NCI-H2171 (cell line): ENCODE measurements at places on chromosomes 7 and 10.

- no peak for DNase-seq
Measured at GRCh38 chr7:5769571-5769970, 11.9 kb downstream of the RNF216 start.

DNA sequence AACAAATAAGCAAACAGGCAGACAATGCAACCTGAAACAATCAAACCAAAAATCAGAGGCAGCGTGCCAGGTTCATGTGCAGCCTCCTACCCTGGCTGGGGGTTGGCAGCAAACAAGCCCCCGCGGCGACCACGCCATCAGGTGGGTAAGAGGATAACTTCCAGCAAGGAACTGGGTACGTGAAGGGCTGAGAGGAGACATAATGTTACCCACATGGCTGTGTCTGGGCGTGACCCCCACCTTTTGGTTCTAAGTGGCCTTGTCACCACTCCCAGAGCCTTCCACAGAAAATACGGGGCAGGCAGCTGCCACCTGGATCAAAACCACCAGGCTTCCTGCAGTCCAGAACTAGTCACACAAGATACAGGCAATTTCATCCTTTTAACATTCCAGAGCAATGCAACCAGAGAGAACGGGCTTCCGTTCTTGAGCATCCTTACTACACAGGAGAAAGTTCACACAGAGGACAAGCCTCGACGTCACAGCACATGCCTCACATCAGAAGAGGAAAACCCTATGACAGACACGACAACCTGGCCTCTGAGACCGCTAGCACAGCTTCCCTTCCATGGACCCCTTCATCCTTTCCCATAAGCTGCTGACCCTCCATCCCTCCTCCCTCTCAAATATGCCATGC is 171.0 kb downstream of the GRID1 start:
- DNase-seq, result no peak

DNA sequence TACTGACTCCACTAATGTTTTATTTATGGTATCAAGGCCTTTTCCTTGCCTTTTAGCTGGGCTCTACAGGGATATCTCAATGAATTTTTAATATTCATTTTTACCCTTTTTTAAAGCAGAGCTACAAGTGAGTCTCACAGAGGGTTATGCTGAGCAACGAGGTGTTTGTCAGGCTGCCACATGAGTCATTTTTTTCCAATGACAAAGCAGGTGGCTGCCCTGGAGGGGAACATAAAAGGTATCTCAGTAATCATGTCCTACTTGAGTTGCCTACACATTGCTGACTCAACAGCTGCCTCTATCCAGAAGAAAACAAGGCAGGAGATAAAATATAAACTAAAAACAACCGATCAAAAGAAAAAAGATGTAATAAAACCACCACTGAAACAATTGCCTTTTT is 1004.9 kb upstream of the POT1 start:
- no peak for DNase-seq

DNA sequence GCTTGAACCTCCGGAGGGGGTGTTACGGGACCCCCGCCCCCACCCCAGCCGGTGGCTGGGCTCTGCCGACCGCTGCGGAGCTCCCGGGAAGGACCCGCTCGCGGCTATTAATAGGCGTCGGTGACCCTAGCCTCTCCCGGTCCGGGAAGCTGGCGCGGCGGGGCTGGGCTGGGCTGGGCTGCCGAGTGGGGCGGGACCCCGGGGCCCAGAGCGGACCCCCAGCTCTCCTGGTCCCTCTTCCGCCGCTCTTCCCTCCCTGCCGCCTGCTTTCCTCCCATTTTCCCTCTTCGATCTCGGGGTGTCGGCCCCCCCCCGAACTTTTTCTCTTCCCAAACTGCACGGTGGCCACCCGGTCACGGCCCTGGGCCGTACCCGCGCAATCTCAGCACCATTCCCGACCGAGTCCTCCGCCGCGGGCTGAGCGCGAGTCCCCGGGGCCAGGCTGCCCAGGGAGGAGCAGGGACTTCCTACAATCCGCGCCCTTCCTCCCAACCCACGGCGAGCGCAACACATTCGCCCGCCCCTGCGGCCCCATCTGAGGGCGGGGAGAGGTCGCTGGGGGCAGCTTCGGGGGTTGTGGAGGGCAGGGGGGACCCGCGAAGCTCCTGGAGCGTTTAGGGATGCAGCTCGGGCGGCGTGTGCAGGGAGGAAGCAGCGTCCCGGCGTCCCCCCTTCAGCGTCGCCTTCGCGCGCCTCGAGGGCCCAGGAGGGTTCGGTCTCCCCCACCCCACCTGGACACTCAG is 3.1 kb upstream of the ELFN1 start:
- no peak for DNase-seq
